ENCODE measurements at places on chromosomes 12 and 14.

DNA sequence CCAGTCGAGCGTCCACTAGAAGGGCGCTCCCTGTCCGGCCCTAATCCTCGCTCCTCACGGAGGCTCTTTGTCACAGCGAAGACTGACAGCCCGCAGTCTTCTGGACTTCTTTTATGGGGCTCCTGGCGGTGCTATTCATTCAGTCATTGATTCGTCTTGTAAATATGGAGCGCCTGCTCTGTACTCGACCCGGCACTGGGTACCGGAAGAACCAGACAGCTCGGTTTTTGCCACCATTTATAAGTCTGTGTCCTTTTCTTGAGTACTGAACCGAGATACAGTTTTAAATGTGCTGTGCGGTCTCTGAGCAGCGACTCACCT lies 570 bp downstream of the DMAC2L start:
- DNase-seq, result no peak

- no peak for DNase-seq
Observed at GRCh38 chr14:47332106-47332505, 343.3 kb downstream of the MDGA2 start.

DNA sequence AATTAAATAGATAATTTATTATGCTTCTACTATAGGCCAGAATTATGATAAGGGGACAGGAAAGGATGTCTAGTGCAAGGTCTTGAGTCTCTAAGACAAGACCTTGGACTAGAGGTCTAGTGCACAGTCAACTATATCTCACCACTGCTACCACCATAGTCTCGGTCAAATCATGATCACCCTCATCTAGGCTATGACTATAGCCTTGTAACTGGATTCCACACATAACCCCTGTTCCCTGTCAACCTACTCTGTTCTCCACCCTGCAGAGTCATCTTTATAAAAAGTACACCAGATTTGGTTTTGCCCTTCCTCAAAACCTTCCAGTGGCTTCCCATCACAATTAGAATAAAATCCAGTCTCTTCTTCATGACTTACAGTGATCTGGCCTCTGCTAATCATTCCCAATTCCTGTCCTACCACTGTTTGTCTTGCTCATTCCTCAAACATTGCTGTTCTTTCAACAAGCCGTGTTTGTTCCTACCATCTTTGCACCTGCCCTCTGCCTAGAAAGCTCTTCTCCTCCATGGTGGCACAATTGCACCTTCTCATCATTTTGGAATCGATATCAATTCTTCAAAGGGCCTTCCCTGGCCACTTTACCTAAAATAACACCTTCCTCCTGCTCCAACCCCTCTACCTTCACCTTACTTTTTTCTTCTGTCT lies 169.4 kb downstream of the FOXN3 start:
- DNase-seq, result no peak

GRCh38 chr12:62966990-62967506 lies 32.1 kb upstream of the PPM1H start:
- DNase-seq, result no peak

- DNase-seq, result no peak
Observed at GRCh38 chr12:44842669-44843068, 33.4 kb downstream of the NELL2 start.

DNA sequence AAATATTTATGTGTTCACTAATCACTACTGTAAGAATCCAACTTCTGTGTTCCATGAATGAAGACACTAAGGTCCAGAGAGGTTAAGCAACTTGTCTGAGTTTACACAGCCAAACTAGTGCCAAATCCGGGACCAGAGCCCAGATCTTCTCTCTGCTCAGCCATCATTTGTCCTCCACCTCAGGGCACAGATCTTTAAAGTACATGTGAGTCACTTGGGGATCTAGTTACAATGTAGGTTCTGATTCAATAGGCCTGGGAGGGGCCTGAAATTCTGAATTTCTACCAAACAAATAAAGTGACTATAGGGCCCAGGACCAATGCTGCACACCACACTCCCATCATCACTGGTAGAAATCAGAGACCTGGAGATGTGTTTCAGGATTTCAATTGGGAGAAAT lies 162.9 kb downstream of the GXYLT1 start:
- no peak for DNase-seq

GRCh38 chr14:56189307-56189706 lies 71.1 kb downstream of the PELI2 start:
- DNase-seq, result no peak

DNA sequence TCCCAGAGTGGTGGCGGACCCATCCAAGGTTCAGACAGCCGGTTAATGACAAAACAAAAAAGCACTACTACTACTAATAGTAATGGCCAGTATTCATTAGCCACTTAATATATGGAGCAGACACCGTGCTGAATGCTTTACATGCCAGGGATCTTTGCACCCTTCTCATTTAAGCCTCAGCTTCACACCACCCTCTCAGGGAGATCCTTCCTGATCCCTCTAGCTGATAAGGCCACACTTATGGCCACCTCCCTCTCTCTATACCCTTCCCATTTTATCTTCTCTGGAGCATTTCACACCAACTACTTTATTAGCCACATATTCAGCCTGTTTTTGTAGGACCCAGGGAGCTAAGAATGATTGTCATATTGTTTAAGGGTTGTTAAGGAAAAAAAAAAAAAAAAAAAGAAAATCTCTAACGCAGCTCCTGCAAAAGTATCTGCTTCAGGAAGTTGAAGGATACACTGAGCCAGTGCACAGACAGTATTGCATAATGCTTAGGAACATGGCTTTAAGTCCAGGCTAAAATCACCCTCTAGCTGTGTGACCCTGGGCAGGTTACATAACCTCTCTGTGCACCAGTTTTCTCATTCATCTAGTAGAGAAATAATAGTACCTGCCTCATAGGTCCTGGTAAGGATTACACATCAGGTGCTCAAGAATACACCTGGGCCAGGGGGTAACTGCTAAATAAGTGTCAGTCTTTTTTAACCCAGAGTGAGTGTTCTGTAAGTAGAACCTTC lies 29.4 kb downstream of the NUAK1 start:
- no peak for DNase-seq

- DNase-seq, result peak; percentile 24
Observed at GRCh38 chr14:63276492-63277342, 42.0 kb downstream of the GPHB5 start.

DNA sequence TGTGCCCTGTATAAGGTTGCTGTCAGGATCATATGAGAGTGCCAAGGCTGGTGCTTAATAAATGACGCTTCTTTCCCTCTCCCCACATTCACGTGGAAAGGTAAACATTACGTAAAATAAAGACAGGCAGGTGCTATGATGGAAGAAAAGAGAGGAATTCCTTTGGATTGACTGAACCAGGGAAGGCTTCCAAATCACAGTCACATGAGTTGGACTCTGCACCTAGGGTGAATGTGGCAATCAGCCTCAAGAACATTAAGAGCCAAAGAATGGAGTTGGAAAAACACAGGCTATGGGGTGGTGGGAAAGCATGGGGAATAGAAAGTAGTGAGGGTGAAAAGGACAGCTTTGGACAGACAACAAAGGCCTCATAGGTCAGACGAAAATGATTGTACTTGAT lies 473.1 kb downstream of the VRK1 start:
- DNase-seq, result no peak

- DNase-seq, result no peak
Observed at GRCh38 chr12:106248312-106248845, 559 bp upstream of the CKAP4 start.

GRCh38 chr12:124774462-124775167 lies 89.0 kb downstream of the SCARB1 start:
- no peak for DNase-seq

DNA sequence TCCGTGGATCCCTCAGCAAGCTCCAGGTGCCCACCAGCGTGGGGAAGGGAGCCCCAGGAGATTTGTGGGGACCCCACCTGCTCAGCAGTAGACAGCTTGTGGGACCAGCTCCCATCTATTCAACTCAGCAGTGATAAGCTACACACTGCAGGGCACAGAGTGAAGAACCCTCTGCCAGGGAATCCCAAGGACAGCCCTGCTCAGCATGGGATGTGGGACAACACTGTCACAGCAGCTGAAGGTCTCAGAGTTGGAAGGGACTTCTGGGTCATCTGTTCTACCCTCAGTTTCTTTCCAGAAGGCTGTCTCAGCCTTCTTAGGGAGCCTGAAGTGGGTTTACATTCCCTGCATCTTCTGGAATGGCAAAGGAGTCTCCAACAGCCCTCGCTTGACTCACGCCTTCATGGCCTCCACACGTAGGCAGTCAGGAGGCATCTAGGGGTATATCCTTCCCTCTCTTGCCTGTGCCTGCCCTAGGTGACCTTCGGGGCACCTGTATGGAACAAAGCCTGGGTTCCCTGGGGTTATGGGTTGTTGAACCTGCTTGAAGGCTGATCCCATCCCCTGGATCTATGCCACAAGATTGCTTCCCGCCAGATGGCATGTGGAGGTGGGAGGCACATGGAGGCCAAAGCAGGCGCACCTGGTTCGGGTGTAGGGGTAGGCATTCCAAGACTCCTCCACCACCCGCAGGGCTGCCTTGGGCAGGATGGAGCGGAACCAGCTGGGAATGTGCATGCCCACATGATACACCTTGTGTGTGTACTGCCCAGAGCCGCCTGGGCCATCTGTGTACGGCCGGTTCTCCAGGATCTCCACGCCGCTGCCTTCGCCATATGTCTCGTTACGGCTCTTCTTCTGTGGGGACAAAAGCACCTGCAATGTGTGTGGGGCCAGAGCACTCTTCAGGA lies 33.0 kb downstream of the ARL6IP4 start:
- DNase-seq, result no peak

DNA sequence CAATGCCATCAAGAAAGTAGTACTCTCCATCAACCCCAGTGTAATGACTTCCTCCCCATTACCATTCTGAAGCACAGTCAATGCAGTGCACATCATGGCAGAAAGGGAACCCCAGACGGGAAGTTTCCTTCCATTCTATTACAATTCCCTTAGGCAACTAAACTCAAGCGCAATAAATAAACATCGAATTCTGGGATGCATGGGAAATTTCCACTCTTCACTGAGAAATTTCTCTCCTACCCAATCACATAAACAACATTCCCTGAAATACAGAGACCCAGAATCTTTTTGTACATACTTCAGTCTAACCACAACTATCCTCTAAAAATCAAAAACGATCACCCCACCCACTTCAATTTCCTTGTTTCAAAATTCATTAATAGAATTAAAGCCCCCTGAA lies 20.0 kb downstream of the SARNP start:
- no peak for DNase-seq

DNA sequence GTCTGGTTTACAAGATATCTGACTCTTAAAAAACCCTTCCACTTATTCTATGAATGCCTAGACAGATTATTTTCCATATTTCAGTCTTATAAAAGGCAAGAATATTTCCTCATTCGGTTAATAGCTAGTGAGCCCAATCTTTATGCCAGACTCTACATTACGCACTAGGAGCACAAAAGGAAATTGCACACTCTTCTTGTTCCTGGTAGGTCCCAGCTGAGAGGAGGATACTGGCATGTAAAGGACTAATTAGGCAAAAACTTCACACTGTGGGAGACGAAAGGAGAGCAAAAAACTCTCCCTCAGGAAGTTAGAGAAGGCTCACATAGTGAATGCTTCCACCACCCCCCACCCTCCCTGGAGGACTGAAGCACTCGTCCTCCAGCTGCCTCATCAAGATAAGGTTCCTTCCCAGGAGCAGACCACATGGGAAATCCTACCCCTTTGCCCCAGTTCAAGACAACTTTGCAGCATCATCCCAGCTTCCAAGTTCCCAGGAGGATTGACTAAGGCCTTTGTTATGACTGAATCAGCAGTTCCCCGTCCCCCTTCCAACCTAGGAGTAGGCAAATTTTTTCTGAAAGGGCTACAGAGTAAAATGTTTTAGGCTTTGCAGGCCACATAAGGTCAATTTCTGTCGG lies 14.5 kb downstream of the CAPZA3 start:
- no peak for DNase-seq

GRCh38 chr14:65753061-65753460 lies 340.5 kb downstream of the FUT8 start:
- no peak for DNase-seq

Measured in erythroblast (primary cell).